Glutamatergic neuron (in vitro differentiated cells): ENCODE measurements at places on chromosomes 13 and 19. TPM values are rescaled to one million over a fixed set of nuclear protein-coding genes. Genes with fewer than 3 reads are reported as not detected.

The LCP1 gene
- 0.71 TPM for total RNA-seq

The NLRP11 gene
- total RNA-seq: 0.34 TPM

The PLD3 gene
- total RNA-seq: 1,227 TPM

The SIAH3 gene
- 1.2 TPM for total RNA-seq

The PTPRH gene
- total RNA-seq: 7.4 TPM

The ZFP30 gene
- total RNA-seq: 35.9 TPM

The ABHD13 gene
- total RNA-seq: 8.7 TPM

The PRODH2 gene
- total RNA-seq: 0.64 TPM

The SLITRK5 gene
- 1.8 TPM for total RNA-seq

The SMIM24 gene
- not detected for total RNA-seq

The ZNF772 gene
- total RNA-seq: 33.2 TPM

The HS6ST3 gene
- 1.3 TPM for total RNA-seq

The DCLK1 gene
- total RNA-seq: 63.9 TPM
